Hematopoietic multipotent progenitor cell treated with erythropoietin and hydrocortisone succinate and interleukin-3 and kit ligand, for 17 days (in vitro differentiated cells): ENCODE measurements at places on chromosomes 12 and 14.

GRCh38 chr14:103057028-103057371 lies 349 bp downstream of the CDC42BPB start:
- DNase-seq = no peak

DNA sequence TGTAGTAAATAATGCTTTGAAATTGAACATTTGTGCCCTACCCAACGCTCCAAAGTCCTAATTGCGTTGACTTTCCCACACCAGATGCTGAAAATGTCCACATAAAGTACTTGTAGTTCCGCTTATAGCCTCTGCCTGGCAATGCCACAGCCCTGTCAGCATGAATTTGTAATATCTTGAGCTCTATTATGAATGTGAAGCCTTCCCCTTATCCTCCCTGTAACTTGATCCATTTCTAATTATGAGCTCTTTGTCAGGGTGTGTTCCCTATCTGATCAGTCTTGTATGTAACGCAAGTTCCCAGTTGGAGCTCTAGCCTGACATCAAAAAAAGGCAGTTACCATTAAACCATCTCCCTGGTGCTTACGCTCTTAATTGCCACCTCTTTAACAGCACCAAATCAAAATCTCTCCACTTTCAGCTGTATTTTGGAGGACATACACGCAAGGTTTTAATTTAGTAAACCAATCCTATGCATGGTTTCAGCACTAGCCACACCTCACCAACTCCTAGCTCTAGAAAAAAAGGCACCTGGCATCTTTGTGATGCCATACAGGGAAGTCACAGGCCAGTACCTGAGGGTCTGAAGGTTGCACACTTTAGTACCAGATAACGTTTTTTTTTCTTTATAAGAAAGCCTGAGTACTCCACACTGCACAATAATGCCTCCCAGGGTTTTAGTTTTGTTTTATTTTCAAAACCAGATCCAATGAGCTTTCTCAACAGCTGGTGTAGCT lies 69.3 kb downstream of the EEA1 start:
- DNase-seq = no peak

GRCh38 chr14:99910337-99911309 lies 117.4 kb downstream of the EML1 start:
- no peak for DNase-seq

DNA sequence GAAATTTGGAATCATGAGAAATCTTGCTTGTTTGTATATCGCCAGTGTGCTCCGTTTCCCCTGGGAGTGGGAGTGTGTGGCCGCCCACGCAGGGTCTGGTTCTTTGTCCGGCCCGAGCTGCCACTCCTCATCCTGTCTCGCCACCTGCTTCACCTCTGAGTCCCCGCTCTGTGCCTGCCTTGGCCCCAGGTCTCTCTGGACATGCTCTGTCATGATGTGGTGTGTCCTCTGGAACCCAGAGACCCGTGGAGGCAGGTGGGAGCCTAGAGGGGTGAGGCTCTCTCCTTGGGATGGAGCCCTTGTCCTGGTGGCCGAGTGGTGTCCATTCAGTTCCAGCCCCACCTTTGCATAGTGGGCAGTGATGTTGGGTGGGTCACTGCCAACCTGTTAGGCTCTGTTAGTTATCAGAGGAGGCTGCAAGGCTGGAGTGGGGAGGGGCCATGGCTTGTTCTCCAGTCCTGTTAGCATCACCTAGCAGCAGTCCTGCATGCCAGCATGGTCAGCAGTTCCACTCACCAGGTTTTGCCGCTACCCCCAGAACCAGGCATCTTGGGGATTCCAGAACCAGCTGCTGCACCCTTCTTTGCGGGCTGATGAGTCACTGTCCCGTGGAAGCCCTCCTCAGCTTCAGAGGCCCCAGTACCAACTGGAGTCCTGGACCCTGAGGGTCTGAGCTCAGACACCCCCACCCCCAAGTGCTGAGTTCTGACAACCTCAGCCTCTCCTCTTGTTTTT lies 76.5 kb downstream of the EP400 start:
- no peak for DNase-seq

DNA sequence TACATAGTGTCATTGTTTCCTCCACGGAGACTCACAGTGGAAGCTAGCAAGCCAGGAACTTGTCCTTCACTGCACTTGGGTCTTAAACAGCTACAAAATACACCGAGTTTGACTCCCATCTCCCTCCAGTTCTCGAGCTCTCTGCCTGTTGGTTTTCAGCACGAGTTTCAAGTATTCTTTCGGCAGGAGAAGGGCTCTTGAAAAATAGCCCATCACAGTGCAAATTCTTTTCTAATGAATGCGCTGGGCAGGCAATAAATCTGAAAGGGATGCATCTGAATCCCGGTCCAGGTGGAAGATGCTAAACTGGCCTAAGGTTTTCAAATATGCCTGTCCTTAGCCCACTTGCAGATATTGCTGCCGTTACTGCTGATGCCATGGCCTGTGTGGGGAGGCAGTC lies 173.9 kb downstream of the CACNA1C start:
- DNase-seq = no peak

DNA sequence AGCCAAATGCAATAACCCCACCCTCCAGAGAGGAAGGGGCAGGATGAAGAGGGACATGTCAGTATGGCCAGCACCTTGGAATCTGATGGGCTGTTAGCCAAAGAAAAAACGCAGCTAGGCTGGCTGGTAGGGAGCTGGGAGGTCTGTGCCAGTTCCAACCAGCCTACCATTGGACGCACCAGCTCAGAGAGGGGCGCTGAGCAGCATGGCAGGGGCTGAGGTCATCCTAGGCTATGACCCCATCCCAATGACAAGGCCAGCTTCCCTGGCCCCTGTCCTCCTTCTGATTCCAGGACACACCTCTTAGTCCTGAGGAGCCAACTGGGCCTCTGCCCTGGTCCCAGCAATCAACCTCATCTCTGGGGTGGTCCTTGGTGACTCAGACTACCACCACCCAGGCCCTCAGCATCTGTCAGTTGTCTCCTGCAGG lies 12.2 kb downstream of the ACTN1 start:
- DNase-seq = no peak

GRCh38 chr14:50173891-50174290 lies 57.5 kb downstream of the SOS2 start:
- no peak for DNase-seq

- no peak for DNase-seq
Observed at GRCh38 chr14:44791730-44792129, 170.0 kb downstream of the KLHL28 start.

DNA sequence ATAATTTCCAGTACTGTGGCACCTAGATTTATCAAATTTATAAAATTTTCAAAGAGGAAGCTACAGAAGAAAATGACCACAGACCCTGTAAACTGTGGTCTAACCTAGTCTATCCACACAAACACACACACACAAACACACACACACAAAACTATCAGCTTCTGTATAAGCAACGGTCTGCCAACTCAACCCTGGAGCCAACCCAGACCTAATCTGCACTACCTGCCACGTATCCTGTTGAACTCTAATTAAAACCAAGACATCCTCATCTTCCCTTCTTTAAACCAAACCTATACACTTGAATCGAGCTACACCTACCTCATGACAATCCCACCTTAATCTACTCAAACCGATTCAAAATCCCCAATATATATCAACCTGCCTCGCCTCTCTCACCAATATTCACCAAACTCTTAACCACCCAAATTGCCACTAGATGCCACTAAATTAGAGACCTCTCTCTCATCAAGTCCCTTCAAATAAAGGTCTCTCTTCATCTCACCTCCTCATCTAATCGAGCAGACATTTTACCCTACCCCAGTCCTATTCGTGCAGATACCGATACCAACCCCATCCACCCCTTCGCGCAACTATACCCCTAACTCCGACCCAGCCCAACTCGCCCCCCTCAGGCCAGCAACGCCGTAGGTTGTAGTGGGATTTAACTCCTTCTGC lies 808 bp downstream of the ACIN1 start:
- no peak for DNase-seq

DNA sequence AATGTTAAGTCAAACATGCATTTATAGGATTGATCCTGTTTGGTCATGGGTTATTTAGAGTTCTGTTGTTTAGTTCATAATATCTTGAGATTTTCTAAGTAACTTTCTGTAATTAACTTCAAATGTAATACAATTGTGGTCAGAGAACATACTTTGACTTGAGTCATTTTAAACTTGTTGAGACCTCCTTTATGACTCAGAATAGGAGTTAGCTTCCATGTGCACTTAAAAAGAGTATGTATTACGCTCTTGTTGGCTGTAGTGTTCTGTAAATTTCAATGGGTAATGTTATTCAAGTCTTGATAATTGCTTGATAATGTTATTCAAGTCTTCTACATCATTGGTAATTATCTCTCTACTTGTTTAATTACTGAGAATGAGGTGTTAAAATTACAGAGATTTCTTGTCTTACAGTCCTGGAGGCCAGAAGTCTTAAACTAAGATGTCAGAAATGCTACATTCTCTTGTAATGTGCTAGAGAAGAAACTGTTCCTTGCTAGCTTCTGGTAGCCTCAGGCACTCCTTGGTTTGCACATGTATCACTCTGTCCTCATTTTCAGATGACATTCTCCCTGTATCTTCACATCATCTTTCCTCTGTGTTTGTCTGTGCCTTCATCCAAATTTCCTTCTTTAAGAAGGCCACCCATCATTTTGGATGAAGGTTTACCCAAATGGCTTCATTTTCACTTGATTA lies 197.3 kb downstream of the TMTC3 start:
- no peak for DNase-seq

GRCh38 chr12:105822131-105823105 lies 316.3 kb downstream of the NUAK1 start:
- no peak for DNase-seq

DNA sequence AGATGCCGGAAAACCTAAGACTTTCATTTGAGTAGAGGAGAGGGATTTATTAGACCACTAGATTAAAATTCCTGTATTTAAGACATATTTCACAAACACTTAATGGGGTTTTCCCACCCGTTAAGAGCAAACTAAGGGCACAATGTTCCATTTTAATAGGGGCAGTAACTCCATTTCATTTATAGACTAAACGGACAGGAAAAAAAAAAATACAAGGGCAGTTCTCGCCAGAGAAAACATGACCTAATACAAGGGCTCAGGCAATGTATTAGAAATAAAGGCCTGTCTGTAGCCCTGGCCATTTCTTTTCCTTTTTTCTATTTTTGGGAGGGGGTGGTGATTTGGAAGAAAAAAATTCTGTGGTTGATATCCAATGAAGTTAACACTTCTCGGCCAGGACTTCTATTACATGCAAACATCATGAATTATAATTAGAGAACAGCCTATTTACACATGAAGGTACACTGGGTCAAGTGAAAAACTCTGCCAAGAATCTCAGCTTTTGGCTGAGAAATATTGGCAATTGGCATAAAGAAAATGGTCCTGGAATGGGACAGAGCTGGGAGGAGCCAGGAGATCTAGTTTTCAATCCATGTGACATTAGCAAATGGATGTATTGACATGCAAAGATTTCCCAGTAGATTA lies 641.1 kb upstream of the TBX3 start:
- no peak for DNase-seq

- no peak for DNase-seq
Observed at GRCh38 chr14:105939810-105940508, 413.6 kb downstream of the TMEM121 start.

DNA sequence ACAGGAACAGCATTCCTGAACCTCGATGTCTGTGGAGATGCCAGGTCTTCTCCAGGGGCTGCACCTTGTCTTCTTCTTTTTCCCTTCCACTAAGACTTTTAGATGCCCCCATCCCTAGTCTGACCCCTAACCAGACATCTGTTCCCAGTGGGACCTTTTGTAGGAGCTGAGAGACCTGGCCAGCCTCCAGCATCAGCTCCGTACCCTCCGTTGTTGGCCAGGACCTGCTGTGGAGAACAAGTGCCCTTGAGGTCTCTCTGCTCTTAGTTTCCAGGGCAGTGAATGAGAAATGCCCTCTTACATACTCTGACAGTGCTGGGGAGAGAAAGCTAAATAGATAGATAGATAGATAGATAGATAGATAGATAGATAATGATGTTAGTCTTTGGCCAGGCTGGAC lies 16.8 kb upstream of the SDR39U1 start:
- DNase-seq = no peak

DNA sequence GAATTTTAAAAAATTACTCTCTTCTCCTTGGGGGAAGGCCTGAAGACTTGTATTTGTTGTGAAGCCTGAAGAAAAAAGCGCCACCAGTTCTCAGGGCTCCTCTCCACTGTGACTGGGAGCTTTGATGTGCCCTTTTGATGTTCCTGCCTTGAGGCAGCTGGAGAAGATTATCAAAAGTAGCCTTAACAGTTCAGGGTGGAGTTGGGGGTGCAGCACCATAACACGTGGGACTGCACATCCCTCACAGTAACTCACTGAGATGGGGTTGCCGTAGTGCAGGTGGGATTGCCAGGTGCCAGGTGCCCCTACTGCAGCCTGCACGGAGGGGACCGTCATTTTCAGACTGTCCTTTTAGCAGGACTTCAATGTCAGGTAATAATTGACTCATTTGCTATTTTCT lies 474.1 kb downstream of the ETNK1 start:
- no peak for DNase-seq

DNA sequence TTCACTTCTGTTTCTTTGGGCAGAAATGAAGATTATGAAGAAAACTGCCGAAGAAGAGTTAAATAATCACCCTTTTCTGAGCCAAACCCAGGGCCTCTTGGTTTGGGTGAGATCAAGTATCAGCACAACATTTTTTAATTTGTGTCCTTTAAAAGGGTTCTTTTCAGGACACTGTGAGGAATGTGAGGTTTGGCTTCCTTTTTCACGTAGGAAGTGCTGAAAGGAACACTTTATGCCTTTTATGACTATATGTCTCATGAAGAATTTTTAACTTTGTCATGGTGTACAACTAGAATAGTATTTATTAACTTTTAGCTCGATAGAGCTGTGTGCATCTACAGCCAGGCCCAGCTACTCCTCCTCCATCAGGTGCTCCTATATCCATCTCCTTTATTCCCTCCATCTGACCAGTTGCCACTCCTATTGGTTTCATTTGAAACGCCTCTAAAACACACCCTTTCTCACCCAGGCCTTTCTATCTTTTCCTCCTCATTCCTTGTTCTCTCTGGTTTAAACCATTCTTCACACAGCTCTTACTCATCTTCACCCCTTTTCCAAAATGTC lies 103.6 kb upstream of the LRIG3 start:
- no peak for DNase-seq

GRCh38 chr12:68733661-68734071 lies 12.3 kb upstream of the SLC35E3 start:
- DNase-seq = no peak
